ENCODE measurements at places on chromosomes 12 and 14.
A peak's percentile ranks its signal among the peaks of the same experiment; 100 is the strongest.

DNA sequence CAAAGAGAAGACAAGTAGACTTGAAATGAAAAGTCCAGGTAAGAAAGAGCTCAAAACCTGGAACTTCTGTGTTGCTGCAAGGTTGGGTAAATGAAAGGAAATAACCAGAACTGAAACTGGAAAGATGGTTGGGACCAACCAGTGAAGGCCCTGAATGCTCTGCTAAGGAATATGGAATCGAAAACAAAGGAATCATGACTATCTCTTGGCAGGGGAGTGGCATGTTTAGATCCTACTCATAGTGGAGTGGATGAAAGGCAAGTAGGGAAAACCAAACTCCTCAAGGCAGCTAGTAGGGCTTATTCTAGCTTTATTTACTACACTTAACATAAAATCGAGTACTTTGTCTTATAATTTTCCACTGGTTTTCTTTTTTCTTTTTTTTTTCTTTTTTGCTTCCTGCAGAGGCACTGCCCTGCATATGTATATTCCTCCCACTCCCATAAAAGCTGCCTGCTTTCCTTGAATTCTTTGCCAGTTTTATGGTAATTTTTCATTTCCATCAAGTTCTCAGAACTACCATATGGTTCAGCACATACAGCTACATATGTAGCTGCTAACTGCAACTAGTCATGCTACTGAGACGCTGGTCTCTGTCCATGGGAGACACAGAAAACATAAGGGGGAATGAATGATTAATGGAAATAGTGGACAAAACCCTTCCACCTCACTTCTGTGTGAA lies 247.1 kb upstream of the TMTC1 start:
- DNase-seq, result no peak

DNA sequence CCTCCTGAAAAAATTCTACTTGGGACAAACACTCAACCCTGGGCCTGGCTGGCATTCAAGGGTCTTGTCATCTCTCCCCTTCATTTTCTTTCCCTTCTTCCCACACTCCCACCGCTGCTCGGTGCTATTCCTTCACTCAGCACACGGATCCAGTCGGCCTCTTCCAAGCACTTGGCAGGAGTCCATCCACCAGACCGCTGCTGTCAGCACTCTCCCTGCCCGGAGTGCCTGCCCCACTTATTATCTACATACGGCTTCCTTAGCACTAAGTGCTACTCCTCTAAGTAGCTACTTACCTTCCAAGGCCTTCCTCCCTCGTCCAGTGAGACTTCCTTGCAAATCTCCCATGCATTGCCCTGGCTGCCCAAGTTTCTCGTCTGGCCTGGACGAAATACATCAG lies 29.8 kb downstream of the CALM1 start:
- DNase-seq, result no peak

- no peak for DNase-seq
These were observed 98.9 kb downstream of the BCL11B start for GRCh38 chr14:99173086-99173485.

DNA sequence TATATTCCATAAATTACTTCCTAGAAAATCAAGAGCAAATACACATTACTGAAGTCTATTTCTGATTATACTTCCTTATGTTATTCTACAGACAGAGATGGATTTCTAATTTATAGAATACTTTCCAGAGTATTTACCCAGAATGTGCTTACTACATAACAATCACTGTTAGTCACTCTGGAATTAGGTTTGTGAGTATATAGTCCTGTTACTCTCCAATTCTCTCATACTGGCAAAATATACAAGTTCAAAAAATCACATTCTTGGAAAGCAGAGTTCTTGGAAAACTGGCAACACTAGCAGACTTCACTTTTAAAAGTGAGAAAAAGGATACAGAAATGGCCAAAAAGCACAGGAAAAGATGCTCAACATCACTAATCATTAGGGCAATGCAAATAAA lies 7.3 kb downstream of the PPP2R5E start:
- DNase-seq, result no peak

GRCh38 chr14:98605043-98605442 lies 667.0 kb downstream of the BCL11B start:
- DNase-seq, result no peak

- DNase-seq, result no peak
These were observed 36.8 kb downstream of the SH2B3 start for GRCh38 chr12:111442301-111443045.

DNA sequence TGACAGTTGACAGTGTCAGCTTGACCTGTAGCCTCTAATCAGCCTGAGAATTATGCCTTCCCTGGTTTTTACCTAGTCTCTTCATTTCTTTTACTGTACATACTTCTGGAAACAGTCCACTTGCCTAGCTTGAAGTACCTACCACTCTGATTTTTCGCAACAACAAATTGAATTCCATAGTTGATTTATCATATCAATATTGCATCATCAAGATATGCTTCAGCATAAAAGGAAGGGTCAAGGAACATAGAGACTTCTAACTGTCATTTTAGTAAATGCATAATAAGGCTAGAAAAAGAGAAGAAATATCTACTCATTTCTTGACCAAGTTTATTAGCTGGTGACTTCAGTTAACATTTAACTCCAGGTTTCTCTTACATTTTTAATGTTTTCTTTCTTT lies 174.2 kb upstream of the FAR2 start:
- no peak for DNase-seq

- peak; percentile 1 for DNase-seq
These were observed 87.2 kb downstream of the SCN8A start for GRCh38 chr12:51678086-51678724.

- DNase-seq, result peak; percentile 33
These were observed 12.2 kb downstream of the UBR7 start for GRCh38 chr14:93219103-93219726.

GRCh38 chr14:106564058-106564643 lies 1037.8 kb downstream of the TMEM121 start:
- peak; percentile 67 for DNase-seq

DNA sequence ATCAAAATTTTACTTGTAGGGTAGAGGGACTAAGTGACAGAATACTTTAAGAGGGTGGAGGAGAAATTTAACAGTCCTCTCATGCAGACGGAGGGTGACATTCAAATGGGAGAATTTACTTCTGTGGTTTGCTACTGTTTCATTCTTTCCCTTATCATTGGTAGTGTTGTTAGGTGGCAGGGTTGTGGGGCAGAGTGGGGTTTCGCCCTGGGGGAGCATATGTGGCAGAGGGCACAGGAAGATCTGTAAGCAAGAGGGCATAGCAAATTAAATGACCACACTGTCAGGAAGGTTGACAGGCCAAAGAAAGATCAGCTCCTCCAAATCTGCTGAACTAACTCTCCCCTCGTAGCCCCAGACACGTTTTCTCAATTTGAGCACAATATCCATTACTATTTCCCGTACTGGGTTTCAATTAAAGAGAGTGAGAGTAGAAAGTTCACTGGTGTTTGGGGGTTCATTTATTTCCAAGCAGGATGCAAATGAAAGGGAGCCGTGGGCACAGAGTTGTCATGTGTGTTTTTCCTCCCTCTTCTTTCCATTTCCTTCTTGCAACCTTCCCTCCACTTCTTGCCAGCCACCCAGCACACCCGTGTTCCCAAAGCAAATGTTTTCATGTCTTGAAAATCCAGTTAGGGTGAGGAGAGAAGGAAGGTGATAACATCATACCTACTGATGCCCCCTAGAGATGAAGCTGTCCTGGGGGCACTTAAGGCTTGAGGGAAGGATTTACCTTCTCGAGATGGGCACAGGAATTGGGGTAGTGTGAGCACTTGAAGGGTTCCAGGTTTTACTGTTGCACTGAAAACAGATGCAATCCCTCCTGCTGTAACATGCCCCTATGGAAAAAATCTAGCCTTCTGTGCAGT lies 6.5 kb upstream of the TBX3 start:
- DNase-seq, result no peak

Data from effector memory CD8-positive, alpha-beta T cell (primary cell).